ENCODE measurements at places on chromosomes 1 and 21. TPM values are rescaled to one million over a fixed set of nuclear protein-coding genes. Genes with fewer than 3 reads are reported as not detected.

- no peak overlapping the region for H3K27ac ChIP-seq
- H3K4me1 ChIP-seq, result peaks cover 2% of the 10 kb centered on the region
- no peak overlapping the region for H3K4me3 ChIP-seq
- H3K36me3 ChIP-seq, result no peaks in the 10 kb centered on the region
- no peaks in the 10 kb centered on the region for H3K27me3 ChIP-seq
Observed at GRCh38 chr1:10509809-10510509, 35.2 kb downstream of the PEX14 start.

GRCh38 chr1:30506291-30507015, 216.9 kb downstream of the MATN1 start:
- H3K4me3 ChIP-seq, result no peak overlapping the region
- H3K27me3 ChIP-seq, result no peaks in the 10 kb centered on the region
- no peak for DNase-seq
- H3K36me3 ChIP-seq, result no peaks in the 10 kb centered on the region
- no peaks in the 10 kb centered on the region for H3K4me1 ChIP-seq

DNA sequence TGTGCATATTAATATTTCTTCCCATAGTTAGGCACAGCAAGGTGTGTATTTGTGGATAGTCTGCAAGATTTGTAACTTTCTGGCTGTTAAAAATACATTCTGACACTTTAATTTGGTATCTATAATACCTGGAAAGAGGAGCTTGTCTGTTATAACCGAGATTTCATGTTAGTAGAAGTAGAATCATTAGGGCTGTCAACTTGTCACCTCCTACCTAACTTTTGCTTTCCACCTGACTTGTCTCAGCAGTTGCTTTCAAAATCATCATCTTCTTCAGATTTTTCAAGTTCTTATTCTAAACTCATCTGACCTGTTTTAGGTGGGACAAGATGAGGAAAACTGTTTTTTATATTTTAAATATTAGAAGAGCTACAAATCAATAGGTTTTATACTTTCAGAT, 11.0 kb downstream of the RWDD3 start:
- no peaks in the 10 kb centered on the region for H3K36me3 ChIP-seq
- no peaks in the 10 kb centered on the region for H3K27me3 ChIP-seq
- no peak overlapping the region for H3K27ac ChIP-seq
- H3K4me1 ChIP-seq, result no peaks in the 10 kb centered on the region
- no peak overlapping the region for H3K4me3 ChIP-seq

The SPATA17 gene
- 0.68 TPM for total RNA-seq
